Stimulated activated CD4-positive, alpha-beta T cell treated with anti-CD3 and anti-CD28 coated beads, Interleukin-1b, Interleukin-23, amount 100 ng/mL, for 1 hour (primary cell): ENCODE measurements at places on chromosomes 16 and 17.

GRCh38 chr17:55292094-55292493, 27.3 kb downstream of the HLF start:
- DNase-seq: no peak

- DNase-seq: no peak
Measured at GRCh38 chr16:85699628-85700027, 10.9 kb upstream of the GINS2 start.

DNA sequence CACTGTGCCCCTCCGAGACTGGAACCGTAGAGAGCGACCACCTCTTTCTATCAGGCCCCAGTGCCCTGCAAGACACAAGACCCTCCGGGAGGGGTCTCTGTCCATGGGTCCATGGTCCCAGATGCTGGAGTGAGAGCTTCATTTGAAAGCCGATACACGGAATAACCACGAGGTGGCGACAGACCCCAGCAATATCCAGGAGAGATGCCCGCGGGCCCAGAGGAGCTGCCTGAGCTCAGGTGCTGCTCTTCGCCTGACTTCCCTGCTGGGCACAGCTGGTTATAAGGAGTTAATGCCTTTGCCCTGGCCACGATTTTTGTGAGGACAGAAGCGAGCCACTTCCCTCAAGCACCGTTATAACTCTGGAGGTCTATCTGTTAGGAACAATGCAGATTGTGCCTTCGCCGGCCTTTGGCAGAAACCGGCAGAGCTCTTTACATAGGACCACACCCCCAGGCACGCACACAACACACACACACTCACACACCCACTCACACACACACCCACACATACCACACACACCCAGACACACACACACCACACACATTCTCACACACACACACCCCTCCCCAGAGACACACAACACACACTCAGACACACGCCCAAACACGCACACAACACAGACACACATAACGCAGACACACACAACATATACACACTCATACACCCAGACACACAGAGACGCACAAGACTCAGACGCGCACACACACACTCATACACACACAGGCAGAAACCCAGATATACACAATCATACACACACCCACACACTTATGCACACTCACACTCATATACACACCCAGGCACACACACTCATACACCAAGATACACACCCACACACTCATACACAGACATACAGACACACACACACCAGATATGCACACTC, 436.4 kb downstream of the SOX9 start:
- peak; percentile 29 for DNase-seq

DNA sequence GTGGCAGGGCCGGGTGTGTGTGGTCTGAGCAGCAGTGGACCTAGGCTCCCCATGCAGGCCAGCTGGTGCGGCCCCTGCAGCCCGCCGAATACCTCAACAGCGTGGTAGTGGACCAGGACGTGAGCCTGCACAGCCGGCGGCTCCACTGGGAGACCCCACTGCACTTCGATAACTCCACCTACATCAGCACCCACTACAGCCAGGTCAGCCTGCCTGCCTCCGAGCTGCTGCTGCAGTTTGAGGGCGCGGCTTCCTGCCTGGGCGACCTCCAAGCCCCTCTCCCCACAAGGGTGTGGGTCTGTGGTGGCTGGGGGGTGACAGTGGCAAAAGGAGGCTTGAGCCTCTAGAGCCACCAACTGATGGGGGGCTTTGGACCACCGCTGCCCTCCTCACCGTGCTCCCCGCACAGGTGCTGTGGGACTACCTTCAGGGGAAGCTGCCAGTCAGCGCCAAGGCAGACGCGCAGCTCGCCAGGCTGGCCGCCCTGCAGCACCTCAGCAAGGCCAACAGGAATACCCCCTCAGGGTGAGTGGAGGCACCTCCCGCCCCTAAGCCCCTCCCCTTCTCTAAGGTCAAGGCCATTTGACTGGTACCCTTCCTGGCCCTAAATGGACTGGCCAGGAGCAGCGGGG, 8.4 kb upstream of the SMIM5 start:
- DNase-seq: no peak

GRCh38 chr17:39765175-39765574, 27.4 kb downstream of the GRB7 start:
- DNase-seq: no peak

- DNase-seq: no peak
Measured at GRCh38 chr16:30438835-30439234, 6.8 kb downstream of the SEPHS2 start.

GRCh38 chr17:69949973-69950695, 124.9 kb upstream of the KCNJ16 start:
- DNase-seq: no peak

DNA sequence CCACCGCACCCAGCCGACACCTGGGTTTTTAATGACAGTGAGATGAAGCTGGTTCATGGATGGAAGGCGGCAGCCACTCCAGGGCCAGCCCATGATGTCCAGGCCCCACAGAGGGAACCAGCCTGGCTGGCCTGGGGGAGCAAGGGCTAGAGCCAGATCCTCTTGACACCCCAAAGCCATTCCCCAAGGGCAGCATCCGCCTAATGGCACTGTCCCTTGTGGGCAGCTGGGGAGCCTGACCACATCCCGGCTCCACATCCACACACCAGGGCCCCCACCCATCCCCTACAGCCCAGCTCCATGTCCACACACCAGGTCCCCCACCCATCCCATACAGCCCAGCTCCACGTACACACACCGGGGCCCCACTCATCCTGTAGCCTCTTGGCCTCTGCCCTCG, 53.3 kb upstream of the ACSF3 start:
- no peak for DNase-seq

GRCh38 chr17:21199856-21200255, 14.1 kb downstream of the TMEM11 start:
- DNase-seq: no peak

GRCh38 chr17:7356072-7356549, 1.2 kb downstream of the TMEM95 start:
- DNase-seq: peak; percentile 77

- DNase-seq: no peak
Measured at GRCh38 chr16:78376452-78376851, 277.0 kb downstream of the WWOX start.

DNA sequence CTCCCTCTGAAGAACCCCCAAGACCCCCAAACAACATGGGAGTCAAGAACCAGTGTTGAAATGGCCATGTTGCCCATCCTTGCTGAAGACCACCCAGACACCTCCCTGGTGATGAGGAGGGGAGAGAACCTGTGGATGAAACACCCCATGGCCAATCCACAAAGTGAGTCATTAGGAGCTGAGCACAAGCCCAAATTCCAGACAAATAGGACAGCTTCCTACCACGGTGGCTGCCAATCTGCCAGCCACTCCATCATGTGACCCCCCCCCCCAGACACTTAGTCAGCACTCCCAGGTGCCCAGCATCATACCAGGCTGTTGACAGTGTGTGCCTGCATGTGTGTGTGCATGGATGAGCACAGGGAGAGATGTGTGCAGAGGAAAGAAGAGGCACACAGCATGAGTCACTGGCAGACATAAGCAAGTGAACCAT, 26.4 kb upstream of the RPL38 start:
- DNase-seq: no peak

DNA sequence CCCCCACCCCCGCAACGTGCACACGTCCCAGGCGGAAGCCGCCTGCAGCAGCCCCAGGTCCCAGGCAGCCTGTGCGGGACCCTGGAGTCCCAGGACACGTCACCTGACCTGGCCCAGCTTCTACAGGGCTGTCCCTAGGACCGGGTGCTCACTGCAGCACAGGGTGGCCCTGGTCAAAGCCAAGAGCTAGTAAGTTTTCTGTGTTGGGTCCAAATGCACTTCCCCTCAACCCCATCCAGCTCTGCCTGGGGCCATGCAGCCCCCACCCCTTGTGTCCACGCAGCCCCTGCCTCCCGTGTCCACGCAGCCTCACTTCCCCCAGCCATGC, 22.1 kb upstream of the PVALEF start:
- DNase-seq: no peak

GRCh38 chr17:75983501-75984181, 4.6 kb downstream of the TEN1 start:
- no peak for DNase-seq

DNA sequence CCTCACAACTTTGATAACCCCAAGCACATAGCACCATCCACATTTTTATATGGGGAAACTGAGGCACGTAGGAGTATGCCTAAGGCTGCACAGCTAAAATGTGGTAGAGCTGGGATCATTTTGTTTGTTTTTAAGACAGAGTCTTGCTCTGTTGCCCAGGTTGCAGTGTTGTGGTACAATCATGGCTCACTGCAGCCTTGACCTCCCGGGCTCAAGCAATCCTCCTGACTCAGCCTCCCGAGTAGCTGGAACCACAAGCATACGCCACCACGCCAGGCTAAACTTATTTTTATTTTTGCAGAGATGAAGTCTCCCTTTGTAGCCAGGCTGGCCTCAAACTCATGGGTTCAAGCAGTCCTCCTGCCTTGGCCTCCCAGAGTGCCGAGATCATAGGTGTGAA, 81.0 kb upstream of the GSE1 start:
- DNase-seq: no peak

- no peak for DNase-seq
Measured at GRCh38 chr16:72369274-72369673, 197.3 kb upstream of the PMFBP1 start.

- no peak for DNase-seq
Measured at GRCh38 chr17:57236686-57237299, 19.5 kb upstream of the MSI2 start.

GRCh38 chr17:79379700-79380445, 231.0 kb downstream of the RBFOX3 start:
- no peak for DNase-seq

- DNase-seq: no peak
Measured at GRCh38 chr16:15751940-15752339, 101.9 kb downstream of the NDE1 start.

- DNase-seq: no peak
Measured at GRCh38 chr17:43662413-43663141, 855 bp upstream of the MEOX1 start.

DNA sequence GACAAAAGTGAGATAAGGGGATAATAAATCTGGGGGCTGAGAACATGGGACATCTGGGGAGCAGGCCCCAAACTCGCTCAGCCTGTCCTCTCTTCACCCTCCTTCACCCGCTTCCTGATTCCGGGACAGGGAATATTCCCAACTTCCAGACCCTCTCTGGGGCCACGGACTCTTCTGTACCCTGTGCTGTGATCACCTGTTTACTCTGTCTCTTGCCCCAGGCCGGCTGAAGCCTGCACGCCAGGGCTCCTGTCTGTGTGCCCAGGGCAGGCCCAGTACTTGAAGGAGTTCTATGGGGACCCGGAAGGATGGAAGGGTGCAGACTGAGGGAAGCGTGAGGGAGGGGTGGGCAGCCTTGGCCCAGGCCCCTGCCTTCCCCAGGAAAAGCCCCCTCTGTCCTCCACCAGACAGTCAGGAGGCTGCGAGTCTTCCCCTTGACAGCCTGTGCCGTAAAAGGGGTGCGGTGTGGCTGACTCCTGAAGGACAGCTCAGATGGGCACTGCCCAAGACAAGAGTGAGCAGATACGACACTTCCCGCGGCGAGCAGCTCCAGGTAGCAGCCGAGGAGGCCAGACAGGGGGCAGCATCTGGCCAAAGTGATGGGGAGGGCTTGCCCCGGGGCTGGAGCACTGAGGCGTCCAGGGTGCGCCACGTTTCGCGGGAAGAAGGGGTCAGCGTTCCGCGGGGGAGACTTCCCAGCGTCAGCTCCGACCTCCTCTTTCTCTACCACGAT, 1.0 kb upstream of the CCNF start:
- DNase-seq: no peak

DNA sequence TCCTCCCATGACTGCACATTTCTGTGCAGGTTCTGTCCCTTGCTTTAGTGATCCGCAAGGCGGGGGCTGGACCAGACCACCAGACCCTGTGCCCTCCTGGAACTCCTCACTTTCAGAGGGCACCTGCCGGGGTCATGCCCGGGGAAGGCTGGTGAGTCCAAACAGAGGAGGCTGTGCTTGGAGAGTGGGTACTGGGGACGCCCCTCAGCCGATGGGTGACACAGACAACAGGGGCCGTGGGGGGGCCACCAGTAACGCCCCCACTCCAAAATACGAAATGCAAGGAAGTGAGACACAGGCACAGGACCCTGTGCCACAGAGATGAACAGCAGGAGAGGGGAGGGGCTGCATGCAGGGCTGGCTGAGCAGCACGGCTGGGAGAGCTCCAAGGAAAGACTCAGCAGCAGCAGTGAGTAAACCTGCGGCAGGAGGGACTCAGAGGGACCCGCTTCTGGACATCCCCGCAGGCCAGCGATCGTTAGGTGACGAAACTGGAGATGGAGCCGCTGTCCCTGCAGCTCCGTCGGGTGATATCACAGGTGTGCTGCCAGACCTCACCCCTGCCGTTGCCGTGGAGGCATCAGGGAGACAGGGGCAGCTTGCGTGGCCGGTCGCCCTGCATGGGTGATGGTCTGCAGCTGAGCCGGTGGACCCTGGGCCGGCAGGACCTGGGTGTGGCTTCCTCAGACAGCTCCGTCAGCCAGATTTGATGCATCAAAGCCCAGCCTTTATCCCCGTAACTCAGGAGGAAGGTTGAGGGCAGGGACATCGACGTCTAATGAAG, 71.2 kb upstream of the GNG13 start:
- no peak for DNase-seq

- DNase-seq: no peak
Measured at GRCh38 chr16:27995378-27995777, 68.1 kb downstream of the GSG1L start.
